CD4-positive, alpha-beta memory T cell (primary cell): ENCODE measurements at places on chromosomes 11 and 22. TPM values are rescaled to one million over a fixed set of nuclear protein-coding genes. Genes with fewer than 3 reads are reported as not detected.

Gene TPBGL
- 0.22 TPM for total RNA-seq

Gene SLC15A3
- total RNA-seq = 4.6 TPM

Gene RTN4RL2
- total RNA-seq = 0.17 TPM

DNA sequence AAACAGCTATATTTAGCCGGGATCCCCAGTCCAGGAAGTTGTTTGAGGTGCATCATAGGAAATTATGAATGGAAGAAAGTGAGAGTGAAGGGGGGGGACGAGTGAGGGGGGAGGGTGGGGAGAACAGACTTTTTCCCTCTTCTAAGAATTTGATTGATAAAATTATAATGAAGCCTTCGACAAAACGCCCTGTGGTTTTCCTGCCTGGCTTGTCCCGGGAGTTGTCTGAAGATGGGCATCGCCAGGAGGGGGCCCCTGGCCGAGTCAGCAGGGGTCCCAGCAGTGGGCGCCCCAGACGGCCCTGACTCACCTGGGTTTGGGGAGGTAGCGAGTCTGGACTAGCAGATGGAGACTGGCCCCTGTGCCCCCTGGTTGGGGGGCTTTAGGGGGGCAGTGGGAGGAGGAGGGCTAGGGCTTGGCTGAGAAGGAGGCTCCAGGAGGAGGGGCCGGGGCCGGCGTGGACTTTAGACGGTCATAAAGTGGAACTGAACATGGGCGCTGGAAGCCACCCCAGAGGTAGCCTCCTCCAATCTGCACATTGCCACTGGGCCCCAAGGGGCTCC, 336 bp upstream of the LIF start:
- peaks cover 43% of the 10 kb centered on the region for H3K4me1 ChIP-seq
- H3K36me3 ChIP-seq = no peaks in the 10 kb centered on the region
- no peak overlapping the region for H3K27ac ChIP-seq
- H3K4me3 ChIP-seq = peak overlapping the region; percentile 17

GRCh38 chr22:36336246-36337182, 51.3 kb downstream of the MYH9 start:
- no peaks in the 10 kb centered on the region for H3K27me3 ChIP-seq
- peak overlapping the region; percentile 17 for H3K4me3 ChIP-seq
- no peak for DNase-seq
- H3K4me1 ChIP-seq = peaks cover 100% of the 10 kb centered on the region

DNA sequence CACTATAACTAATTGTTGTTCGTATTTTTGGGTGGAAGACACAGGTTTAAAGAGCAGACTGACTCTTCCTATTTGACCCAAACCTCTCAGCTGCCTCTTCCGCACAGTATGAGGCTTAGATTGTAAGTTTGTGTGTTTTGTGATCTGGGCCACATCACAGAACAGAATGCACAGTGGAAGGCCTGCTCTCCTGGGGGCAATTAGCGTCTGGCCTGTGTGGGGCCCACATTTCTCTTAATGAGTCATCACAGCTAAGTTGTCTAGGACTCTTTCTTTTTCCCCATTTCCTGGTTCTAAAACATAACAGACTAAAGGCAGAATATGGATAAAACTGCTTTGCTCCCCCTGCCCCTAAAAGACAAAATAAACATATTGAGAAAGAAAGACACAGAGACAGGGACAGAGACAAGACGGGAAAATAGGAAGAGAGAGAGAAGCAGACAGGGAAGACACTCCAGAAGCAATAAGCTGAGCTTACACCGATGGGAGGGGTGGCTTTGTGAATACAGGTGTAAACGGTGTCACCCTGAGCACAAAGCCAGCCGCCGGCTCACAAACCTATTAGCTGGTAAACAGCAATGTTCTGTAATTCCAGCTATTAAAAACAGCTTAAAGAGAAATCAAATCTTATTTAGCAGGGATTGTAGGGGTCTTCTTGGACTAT, 127.4 kb upstream of the OPCML start:
- no peaks in the 10 kb centered on the region for H3K27me3 ChIP-seq
- H3K4me1 ChIP-seq = no peaks in the 10 kb centered on the region
- no peak for DNase-seq
- H3K27ac ChIP-seq = no peak overlapping the region

DNA sequence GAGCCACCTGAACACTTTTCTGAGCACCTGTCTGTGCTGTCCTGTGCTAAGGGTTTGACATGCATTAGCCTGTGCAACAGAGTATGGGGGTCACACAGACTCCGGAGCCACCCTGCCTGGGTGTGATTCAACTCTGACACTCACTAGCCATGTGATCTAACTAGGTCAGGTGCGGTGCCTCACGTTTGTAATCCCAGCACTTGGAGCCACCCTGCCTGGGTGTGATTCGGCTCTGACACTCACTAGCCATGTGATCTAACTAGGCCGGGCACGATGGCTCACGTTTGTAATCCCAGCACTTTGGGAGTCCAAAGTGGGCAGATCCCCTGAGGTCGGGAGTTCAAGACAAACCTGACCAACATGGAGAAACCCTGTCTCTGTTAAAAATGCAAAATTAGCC, 11.4 kb downstream of the UBE2L6 start:
- no peaks in the 10 kb centered on the region for H3K27me3 ChIP-seq
- H3K4me1 ChIP-seq = peaks cover 2% of the 10 kb centered on the region
- peaks cover 79% of the 10 kb centered on the region for H3K36me3 ChIP-seq
- no peak overlapping the region for H3K27ac ChIP-seq
- DNase-seq = no peak

- no peak overlapping the region for H3K27ac ChIP-seq
- H3K36me3 ChIP-seq = no peaks in the 10 kb centered on the region
- DNase-seq = no peak
- no peaks in the 10 kb centered on the region for H3K27me3 ChIP-seq
- no peaks in the 10 kb centered on the region for H3K4me1 ChIP-seq
- no peak overlapping the region for H3K4me3 ChIP-seq
These were observed 225.0 kb downstream of the AASDHPPT start for GRCh38 chr11:106302416-106302815.

- no peaks in the 10 kb centered on the region for H3K36me3 ChIP-seq
- no peaks in the 10 kb centered on the region for H3K4me1 ChIP-seq
- no peaks in the 10 kb centered on the region for H3K27me3 ChIP-seq
- DNase-seq = no peak
These were observed 80.3 kb downstream of the CADM1 start for GRCh38 chr11:115423728-115424459.

DNA sequence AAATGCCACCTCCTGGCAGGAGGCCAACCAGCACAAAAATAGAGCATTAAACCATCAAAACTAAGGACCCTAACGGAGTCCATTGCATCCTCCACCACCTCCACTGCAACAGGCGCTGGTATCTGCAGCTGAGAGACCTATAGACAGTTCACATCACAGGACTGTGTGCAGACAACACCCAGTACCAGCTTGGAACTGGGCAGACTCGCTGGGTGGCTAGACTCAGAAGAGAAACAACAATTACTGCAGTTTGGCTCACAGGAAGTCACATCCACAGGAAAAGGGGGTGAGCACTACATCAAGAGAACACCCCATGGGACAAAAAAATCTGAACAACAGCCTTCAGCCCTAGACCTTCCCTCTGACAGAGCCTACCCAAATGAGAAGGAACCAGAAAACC, 11.6 kb upstream of the TMEM45B start:
- H3K27ac ChIP-seq = no peak overlapping the region
- H3K4me1 ChIP-seq = peaks cover 24% of the 10 kb centered on the region
- peak; percentile 38 for DNase-seq
- H3K4me3 ChIP-seq = no peak overlapping the region
- no peaks in the 10 kb centered on the region for H3K27me3 ChIP-seq

DNA sequence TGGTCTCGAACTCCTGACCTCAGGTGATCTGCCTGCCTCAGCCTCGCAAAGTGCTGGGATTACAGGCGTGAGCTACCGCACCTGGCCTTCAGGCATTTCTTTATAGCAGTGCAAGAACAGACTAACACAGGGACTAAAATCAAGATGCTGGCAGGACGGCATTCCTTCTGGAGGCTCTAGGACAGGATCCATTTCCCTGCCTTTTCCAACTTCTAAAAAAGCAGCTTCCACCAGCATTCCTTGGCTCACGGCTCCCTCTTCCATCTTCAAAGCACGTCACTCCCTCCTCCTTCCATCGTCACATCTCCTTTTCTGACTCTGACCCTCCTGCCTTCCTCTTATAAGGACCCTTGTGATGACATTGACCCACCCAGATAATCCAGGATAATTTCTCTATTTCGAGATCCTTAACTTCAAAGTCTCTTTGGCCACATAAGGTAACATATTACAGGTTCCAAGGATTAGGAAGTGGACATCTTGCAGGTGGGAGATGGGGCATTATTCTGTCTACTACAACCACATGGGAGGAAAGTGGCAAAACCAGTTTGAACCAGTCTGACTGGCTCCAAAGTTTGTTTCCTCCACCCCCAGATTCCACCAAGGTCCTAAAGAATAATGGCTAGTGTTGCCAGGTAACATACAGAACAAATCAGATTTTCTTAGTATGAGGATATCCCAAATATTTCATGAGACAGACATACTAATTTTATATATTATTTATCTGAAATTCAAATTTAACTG, 172.5 kb downstream of the MN1 start:
- DNase-seq = no peak
- H3K36me3 ChIP-seq = no peaks in the 10 kb centered on the region
- no peaks in the 10 kb centered on the region for H3K4me1 ChIP-seq
- H3K4me3 ChIP-seq = no peak overlapping the region

DNA sequence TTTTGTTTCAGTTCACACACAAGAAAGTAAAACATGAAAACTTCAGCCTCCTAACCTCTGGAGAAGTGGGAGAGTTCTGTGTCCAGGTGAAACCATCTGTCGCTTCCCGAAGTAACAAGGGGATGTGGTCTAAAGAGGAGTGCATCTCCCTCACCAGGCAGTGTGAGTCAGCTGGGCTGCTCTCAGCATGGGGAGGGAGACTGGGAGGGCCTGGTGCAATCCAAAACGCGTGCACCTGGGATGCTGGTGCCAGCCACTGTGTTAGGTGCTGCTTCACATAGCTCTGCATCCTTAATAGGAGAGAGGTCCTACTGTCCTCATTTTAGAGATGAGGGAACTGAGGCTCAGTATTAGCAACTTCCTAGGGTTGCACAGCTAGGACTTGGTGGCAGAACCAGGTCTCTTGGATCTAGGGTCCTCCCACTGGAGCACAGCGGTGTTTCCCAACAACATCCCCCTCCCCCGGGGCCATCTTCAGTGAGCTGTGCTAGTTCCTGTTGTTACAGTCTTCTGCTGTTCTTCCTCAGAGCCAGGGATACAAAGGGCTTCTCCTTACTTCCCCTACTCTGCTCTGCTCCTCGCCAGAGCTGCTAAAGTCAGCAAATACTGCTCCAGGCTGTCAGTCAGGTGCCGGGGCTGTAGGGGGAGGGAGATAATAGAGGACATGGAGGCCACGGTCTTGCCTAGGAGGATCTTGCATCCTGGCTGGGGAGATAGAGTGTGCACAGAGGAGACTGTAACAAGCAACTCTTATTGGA, 8.0 kb downstream of the IL10RA start:
- peaks cover 100% of the 10 kb centered on the region for H3K4me1 ChIP-seq
- H3K27me3 ChIP-seq = no peaks in the 10 kb centered on the region
- H3K27ac ChIP-seq = peak overlapping the region; percentile 43
- peaks cover 97% of the 10 kb centered on the region for H3K36me3 ChIP-seq

GRCh38 chr11:110472858-110473257, 43.1 kb downstream of the FDX1 start:
- H3K4me1 ChIP-seq = no peaks in the 10 kb centered on the region
- H3K4me3 ChIP-seq = no peak overlapping the region
- no peaks in the 10 kb centered on the region for H3K36me3 ChIP-seq

GRCh38 chr22:22584722-22585121, 25.7 kb upstream of the PRAME start:
- DNase-seq = no peak
- H3K27me3 ChIP-seq = no peaks in the 10 kb centered on the region
- H3K4me3 ChIP-seq = no peak overlapping the region

DNA sequence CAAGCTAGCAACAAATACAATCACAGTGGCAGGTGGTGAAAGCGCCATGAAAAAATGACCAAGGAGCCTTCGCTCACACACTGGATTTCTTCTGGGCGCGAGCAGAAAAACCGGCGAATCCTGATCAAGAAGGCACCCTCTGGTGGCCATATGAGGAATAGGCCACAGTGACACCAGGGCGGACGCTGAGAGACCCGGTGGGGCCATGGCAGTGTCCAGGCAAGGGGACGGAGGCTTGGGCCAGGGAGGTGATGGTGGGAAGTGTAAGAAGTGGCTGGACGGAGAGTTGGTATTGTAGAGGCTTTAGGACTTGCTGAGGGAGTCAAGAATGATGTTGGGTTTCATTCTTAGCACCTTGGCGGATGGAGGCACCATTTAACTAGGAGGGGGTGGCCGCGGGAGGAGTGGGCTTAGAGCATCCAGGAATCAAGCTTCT, 16.9 kb upstream of the RAC2 start:
- H3K36me3 ChIP-seq = no peaks in the 10 kb centered on the region
- H3K4me1 ChIP-seq = peaks cover 19% of the 10 kb centered on the region
- peak; percentile 69 for DNase-seq
- H3K27me3 ChIP-seq = no peaks in the 10 kb centered on the region
- H3K27ac ChIP-seq = no peak overlapping the region
